ENCODE measurements at places on chromosomes 4 and X.

DNA sequence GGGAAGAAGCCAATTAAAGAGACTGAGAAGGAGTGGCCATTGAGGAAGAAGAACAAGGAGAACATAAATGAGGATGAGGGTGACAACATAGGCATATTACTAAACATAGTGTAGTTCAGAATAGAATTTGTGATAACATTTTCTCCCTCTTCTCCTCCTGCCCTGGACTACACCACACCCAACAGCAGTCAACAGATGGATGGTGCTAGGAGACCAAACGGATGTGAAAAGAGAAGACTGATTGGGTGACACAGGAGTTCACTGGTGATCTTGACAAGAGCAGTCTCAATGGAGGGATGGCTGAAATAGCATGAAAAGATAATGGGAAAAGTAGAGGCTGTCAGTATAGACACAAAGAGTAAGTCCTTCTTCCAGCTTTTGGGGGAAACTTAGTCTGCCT, 226.5 kb upstream of the FGF13 start:
- no peak for DNase-seq

DNA sequence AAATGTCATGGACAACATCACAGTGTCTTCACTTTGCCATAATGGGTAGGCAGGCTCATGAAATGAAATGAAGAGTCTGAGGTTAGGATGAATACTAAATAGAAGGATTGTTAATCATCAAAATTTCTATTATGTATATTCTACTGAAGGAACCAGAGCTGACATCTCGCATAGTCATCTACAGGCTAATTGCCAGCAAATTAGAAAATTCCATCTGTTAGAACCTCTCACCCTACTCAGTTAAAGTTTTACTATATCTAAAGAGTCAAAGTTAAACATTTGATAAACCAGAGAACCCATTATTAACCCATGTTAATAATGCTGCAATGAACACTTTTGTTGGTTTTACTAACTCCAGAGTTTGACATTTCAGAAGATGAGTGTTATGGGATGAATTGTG, 114.6 kb downstream of the ARHGAP6 start:
- DNase-seq = no peak

DNA sequence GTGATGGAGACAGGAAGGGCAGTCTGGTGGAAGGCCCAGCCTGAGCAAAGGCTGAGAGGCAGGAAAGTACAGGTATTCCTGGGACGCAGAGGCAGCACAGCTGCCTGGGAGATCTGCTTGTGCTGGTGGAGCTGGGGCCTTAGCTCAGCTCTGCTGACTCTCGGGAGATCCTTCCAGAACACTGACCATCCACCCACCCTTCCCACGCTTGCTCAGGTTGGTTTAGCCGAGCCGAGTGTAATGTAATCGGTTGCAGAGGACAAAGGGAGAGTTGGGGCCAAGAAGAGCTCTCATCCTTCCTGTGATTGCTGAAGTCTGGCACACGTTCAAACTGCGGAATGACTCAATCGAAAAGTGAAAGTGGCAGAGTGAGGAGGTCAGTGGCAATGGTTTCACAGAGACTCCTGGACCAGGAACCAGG, 43.1 kb upstream of the GPR78 start:
- DNase-seq = no peak

- DNase-seq = no peak
Measured at GRCh38 chr4:21366312-21366711, 582.3 kb downstream of the KCNIP4 start.

DNA sequence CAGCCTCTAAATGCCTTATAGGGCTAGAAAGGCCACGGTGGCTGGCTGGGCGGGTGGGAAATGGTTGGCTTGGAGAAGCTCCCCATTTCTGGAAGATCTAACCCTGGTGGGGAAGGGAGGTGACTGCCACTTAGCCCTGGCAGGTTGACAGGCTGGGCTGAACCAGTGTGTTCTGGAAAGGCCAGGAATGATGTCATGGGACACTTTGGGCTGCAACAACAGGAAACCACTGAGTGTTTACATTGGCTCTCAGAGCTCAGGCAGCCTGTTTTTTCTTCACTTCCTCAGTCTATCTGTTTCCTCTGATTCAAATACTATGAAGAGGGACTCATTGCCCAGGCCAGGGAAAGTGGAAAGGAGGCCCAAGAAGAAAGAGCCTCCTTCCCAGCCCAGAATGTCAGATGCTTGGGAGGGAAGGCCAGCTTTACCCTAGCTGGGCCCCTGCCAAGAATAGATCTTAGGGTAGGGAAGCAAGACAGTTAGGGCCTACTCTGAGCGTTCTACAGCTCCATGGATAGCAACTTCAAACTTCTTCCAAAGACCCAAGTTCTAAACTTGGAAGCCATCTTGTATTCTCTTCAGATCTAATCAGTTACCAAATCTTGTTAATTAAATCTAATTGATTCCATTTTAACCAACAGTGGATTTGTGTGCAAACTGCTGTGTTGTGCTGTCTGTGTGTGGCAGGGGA, 65.8 kb upstream of the MSN start:
- no peak for DNase-seq

- DNase-seq = no peak
Measured at GRCh38 chr4:1291091-1291490, 1.4 kb downstream of the MAEA start.

GRCh38 chr4:1462009-1462767, 55.9 kb upstream of the NKX1-1 start:
- no peak for DNase-seq

DNA sequence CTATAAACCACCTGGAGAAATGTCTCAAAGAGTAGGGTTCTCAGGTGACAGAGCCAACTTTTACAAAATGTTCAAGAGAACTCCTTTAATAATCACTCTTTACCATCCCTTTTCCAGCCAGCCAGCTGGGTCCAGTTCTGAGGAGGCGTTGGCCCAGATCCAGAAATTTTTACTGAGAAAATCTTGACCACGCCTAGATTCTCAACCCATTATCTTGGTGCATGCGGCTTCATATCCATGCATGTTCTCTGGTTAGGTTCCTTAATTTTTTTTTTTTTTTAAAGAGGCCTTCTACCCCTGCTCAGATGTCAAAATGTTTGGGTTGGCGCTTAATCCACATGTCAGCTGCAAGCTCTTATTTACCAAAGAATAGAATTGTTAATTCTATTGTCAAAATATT, 12.0 kb upstream of the MAP7D2 start:
- DNase-seq = no peak

- no peak for DNase-seq
Measured at GRCh38 chr4:108097990-108098553, 70.7 kb downstream of the LEF1 start.

DNA sequence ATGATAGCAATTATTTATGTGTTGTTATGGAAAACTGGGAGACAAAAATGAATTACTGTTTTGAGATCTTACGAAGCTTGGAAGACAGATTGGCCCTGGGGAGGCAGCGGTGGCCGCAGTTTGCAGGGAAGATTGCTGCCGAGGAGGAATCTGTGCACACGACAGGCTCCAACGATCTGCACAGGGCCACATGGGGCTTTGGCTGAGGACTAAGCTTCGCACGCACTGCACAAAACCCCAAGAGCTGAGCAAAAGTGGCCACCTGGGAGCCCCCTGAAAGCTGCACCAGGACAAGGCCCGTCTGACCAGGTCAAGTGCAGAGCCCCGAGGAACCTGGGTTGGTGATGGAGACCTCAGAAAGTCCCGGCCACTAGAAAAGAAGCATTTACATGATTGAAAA, 5.2 kb upstream of the PDE6B start:
- DNase-seq = no peak

DNA sequence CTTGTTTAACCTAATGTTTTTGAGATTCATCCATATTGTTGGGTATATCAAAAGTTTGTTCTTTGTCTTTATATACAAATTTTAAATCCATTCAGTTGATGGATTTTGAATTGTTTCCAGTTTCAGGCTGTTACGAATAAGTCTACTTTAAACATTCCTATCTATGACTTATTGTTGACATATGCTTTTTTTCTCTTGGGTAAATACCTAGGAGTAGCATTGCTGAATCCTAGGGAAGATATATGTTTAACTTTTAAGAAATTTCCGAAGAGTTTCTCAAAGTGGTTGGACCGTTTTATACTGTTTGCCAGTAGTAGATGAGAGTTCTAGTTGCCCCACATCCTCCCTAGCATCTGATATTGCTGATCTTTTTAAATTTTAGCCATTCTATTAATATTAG, 60.9 kb upstream of the IL13RA1 start:
- DNase-seq = no peak

- DNase-seq = no peak
Measured at GRCh38 chr4:112982680-112983079, 66.8 kb upstream of the ANK2 start.

- no peak for DNase-seq
Measured at GRCh38 chr4:19187096-19187495, 1064.6 kb upstream of the SLIT2 start.

DNA sequence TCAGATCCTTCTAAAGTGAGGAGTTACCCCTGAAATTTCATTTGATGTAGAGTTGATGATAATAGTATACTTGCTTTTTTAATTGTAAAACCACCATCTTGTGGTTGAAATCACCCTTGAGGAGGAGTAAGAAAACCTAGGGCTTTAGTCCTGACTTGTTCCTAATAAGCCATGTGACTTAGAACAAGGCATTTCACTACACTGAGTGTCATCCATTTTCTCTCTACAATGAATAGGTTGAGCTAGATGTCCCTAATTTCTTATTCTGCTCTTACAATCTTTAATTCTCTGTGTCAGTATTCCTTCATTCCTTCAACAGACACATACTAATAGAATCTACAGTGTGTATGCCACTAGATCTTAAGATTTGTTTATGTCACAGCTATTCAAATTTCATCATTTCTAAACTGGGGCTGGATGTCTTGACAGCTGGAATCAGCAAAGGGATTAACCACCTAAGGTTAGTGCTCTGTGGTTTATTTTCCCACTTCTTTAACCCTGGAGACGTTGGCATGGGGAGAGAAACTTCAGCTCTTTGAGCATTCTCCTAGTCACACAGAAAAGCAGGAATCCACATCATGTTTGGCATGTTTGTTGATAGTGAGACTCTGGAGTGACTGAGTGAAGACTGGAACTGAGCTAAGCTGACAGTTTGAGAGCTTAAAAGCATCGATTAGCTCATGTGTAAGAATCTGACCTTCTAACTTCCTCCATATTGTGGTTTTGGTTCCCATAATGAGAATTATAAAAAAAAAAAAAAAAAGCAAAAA, 246.3 kb downstream of the NDST4 start:
- no peak for DNase-seq

DNA sequence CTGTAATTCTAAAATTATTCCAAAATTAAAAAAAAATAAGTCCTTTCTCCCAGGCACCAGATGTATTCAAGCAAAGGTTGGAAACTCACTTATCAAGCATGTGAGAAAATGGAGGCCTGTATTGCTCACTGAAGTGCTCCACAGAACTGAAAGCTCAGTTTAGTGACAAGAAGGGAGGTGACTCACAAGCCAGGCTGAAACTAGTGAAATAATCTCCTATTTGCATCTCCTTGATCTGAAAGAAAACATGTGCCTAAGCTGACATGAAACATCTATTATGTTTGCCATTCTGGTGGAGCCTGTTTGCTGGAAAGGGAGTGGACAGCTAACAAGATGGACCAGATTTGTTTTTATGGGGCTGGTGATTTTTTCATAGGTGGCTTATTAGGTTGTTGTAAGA, 54.0 kb upstream of the AMELX start:
- no peak for DNase-seq

DNA sequence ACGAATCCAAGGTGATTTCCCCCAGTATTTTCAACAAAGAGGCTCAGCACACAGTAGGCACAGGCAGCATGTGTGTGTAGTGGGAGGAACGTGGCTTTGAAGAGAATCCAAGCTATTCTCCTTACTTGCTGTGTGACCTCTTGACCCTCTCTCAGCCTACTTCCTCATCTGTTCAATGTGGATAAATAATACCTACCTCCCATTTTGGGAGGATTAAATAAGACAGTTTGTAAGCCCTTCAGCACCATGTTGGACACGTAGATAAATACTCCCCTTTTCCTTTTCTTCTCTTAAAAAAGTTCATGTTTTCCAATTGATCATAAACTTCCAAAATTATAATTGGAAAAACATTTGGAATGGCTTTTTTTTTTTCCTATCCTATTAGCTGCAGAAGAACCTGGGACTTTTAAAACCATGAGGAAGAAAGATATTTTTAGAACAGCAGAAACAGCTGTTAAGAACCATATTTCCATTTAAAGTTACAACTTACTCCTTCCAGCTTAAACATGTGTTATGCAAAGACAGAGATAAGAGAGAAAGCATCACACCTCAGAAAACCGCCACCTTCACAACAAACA, 56.1 kb upstream of the TMEM131L start:
- peak; percentile 62 for DNase-seq

- DNase-seq = no peak
Measured at GRCh38 chrX:9486786-9487387, 22.0 kb downstream of the TBL1X start.

- no peak for DNase-seq
Measured at GRCh38 chr4:165299399-165300060, 27.9 kb upstream of the MSMO1 start.

DNA sequence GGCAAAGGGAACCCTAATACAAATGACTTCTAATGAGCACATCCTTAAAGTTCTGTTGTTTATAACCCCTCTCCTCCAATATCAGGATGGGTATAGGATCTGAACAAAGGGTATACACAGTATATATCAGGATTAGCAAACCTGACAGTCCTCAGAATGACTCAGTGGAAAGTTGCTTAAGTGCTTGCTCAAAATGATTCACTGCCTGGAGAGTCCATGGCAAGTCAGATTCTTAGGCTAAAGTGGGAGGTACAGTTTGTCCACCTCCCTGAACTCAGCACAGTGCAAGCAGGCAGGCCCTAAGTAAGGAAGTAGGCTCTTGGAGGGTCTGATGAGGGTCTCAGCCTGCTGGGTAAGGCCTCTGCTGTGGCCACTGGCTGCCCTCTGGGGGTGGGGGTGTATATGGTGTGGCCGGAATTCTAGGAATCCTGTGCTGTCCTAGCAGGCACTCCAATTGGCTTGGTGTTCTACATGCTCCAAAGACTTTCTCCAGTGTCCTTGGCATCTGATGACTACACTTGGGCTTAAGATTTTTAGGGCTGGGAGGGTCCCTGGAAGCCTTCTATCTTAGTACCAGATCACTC, 54.3 kb downstream of the CHRDL1 start:
- DNase-seq = no peak

GRCh38 chr4:122309988-122310626, 68.7 kb upstream of the ADAD1 start:
- DNase-seq = no peak

- DNase-seq = peak; percentile 3
Measured at GRCh38 chr4:84085986-84086385, 413.1 kb downstream of the NKX6-1 start.

- DNase-seq = peak; percentile 42
Measured at GRCh38 chrX:150362599-150363481, at the start of gene MAMLD1. Gene MAMLD1 (plus strand): TSS chrX:150363317. CDS start chrX:150445517, 82,200 bp downstream.

DNA sequence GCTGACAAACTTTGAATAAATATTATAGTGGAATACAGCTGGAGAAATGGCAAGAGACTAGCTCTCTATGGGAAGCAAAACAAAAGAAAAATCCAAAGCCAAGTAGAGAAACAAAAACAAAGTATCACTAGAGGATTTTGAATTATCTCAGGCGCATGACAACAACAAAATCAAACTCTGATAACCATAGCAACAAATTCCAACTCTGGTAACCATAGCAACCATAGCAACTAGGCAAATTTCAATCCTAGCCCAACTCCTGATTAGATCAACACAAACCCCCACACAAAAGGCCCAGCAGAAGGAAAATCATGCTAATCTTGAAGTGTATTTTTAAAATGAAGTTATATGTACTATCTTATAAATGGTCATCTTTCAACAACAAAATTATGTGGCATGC, 98.4 kb upstream of the MAGEE2 start:
- DNase-seq = no peak

GRCh38 chr4:142929526-142929925, 83.4 kb upstream of the INPP4B start:
- DNase-seq = no peak

GRCh38 chr4:99848591-99849001, 32.0 kb downstream of the DAPP1 start:
- no peak for DNase-seq

GRCh38 chr4:103934178-103934789, 214.5 kb upstream of the TACR3 start:
- DNase-seq = peak; percentile 43

All from NCI-H524 (cell line).